ENCODE measurements at places on chromosomes 5 and 9. TPM values are rescaled to one million over a fixed set of nuclear protein-coding genes. Genes with fewer than 3 reads are reported as not detected.

- DNase-seq, result no peak
These were observed 787.3 kb upstream of the WWC1 start for GRCh38 chr5:167503926-167504720.

DNA sequence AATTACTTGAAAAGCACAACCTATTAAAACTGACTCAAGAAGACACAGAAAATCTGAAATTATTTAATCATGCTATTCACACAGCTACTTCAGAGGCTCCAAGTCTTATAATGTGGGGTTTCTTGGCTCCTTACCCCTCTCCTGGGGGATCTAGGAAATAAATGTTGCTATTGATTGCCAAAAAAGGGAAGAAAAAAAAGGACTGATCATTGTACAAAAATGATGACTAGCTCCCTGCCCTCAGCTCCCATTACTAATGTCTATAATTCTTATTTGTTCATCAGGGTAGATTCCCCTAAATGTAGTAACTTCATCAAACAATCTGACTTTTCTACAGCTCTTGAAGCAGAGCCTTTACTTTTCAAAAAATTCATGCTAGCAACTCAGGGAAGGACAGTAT lies 3.3 kb upstream of the SMC5 start:
- no peak for DNase-seq

GRCh38 chr5:103232393-103232999 lies 26.1 kb upstream of the MACIR start:
- no peak for DNase-seq

- no peak for DNase-seq
These were observed 148.2 kb downstream of the TLE4 start for GRCh38 chr9:79719989-79720388.

DNA sequence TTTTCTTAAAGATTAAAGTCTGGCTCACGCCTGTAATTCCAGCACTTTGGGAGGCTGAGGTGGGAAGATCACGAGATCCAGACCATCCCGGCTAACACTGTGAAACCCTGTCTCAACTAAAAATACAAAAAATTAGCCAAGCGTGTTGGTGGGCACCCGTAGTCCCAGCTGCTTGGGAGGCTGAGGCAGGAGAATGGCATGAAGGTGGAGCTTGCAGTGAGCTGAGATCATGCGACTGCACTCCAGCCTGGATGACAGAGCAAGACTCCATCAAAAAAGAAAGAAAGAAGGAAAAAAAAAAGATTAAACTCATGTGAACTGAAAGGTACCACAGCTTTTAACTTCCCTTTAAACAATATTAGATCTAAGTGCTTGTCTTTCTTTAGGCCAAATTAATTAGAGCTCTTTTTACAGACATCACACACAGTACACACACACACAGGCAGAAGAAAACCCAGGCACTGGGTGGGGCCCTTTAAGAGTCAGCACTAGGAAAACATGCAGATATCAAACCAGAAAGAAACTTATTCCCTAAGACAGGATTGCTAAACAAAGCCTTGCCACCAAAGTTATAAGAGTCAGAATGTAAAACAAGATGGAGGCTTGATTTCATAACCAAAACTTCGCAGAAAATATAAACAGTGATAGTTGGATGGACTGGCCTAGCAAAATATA lies 29.3 kb upstream of the UHRF2 start:
- DNase-seq, result peak; percentile 24

DNA sequence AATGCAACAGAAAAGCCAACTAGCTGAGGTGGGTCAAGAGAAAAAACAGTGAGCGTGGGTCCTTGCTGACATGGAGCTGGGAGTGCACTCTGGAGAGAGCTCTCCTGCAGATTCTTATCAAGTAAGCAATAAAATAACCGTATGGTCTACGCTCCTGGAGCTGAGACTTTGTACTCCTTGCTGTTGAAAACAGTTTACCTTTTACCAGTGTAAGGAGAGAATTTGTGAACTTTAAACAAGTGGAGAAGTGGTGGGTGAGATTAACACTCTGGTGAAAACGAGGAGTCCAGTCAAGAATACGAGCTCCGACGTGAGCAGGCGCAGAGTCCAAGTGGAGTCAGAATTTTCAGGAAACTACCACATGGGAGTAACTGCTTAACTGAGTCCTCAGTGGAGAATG lies 156.1 kb upstream of the ERCC6L2 start:
- no peak for DNase-seq

- no peak for DNase-seq
These were observed 47.7 kb upstream of the BOD1 start for GRCh38 chr5:173664154-173664526.

GRCh38 chr9:85600675-85601263 lies 141.0 kb downstream of the AGTPBP1 start:
- DNase-seq, result no peak

GRCh38 chr5:103785569-103785968 lies 223.0 kb upstream of the NUDT12 start:
- DNase-seq, result no peak

DNA sequence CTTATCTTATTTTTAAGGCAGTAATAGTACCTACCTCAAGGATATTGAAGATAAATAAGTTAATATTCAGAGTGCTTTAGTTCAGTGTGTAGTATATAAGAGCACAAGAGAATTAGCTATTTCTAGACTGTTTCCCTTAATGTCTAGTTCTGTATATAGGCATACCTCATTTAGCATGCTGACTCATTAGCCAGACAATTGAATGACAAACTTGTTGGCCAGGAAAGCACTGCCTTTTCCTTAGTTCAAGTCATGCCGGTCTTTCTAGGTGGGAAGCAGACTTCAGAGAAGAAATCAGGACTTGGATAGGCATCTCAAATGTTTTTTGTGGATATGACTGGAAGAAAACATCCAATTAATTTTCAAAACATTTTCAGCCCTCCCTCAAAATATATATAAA lies 3.2 kb upstream of the FBXO4 start:
- DNase-seq, result no peak

- no peak for DNase-seq
These were observed 160.3 kb upstream of the PTPRD start for GRCh38 chr9:10773136-10773535.

- peak; percentile 88 for DNase-seq
These were observed 38.3 kb downstream of the RECK start for GRCh38 chr9:36074870-36075532.

DNA sequence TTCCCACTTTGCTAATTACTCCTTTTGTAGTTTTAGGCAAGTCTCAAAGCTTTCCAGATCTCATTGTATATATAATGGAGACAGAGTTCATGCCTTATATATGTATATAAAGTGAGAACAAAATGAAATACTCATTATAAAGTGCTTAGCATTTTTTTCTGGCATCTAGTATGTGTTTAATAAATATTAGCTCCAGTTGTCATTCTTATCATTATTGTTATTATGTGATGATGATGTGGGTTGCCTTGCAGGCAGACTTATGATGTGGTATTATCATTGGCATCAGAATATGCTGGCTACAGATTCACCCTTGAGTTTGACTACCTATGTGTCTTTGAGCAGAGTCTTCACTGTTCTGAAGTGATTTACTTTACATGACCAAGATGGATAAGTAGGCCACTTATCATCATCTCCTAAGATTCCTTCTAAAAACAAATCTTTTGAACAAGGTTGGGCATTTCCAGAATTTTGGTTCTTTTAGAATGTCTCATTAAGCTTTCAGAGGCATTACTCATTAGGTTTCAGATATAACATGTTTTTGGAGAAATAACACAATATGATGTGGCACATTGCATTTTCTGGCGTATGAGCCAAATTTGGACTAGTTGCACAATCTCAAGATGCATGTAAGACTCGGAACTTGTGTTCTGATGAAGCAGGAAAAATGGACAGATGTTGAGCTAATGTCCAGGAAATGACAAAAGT lies 145.6 kb upstream of the TNC start:
- no peak for DNase-seq

GRCh38 chr9:130608554-130609134 lies 29.3 kb downstream of the FUBP3 start:
- DNase-seq, result no peak

GRCh38 chr9:98727428-98727827 lies 18.7 kb upstream of the GABBR2 start:
- DNase-seq, result no peak

GRCh38 chr9:124929464-124929863 lies 11.4 kb downstream of the GOLGA1 start:
- DNase-seq, result no peak

DNA sequence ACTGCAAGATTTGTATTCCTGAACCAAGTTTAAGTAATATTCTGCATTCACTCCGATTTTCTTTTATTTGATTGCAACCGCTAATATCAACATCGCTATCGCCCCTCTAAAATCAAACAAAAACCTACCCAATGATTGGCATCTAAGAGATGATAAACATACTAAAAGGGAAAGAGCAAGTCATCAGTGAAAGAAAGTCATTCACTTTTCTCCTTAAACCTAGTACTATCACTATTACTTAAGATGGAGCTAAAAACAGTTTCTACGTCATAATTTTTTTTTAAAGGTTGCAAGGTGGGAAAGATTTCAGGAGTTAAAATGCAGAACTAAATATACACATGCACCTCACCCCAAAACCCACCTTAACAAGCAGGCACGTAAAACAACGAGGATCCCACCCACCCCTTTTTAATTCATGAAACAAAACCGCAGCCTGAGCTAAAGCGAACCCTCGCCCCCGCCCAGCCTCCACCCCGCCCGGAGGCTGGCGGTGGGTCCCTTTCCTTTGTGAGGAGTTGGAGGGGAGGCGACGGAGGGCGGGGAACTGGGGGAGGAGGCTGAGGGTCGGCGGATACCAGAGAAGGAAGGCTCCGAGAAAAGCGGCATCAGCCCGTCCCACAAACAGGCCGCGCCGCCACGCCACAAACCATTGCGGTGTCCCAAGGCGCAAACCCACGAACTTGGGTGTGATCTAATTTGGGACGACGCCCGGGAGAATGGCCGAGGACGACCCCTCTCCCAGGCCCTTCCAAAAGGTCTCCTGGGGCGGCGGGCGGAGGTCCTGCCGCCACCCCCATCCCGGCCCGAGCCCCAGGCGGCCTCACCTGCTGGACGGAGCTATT lies 861 bp downstream of the UBQLN1 start:
- DNase-seq, result no peak

- no peak for DNase-seq
These were observed 7.9 kb upstream of the NDUFS4 start for GRCh38 chr5:53552561-53552960.

DNA sequence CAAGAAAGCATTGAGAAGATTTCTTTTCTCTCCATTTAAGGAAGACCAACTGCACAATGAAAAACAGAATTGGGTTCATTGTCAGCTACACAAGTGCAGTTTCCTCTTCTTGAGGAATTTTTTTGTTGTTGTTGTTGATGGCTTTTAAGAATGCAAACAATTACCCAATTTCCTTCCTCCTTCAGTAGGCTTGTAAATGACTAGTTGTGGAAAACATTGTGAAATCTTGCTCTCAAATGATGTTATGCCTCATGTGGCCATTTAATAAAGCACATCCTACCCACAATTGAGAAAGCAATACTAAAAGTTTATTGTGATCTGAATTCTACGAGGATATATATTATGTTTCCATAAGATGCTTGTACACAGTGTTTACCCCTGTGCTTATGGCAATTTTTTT lies 171.6 kb downstream of the FAM174A start:
- DNase-seq, result no peak

DNA sequence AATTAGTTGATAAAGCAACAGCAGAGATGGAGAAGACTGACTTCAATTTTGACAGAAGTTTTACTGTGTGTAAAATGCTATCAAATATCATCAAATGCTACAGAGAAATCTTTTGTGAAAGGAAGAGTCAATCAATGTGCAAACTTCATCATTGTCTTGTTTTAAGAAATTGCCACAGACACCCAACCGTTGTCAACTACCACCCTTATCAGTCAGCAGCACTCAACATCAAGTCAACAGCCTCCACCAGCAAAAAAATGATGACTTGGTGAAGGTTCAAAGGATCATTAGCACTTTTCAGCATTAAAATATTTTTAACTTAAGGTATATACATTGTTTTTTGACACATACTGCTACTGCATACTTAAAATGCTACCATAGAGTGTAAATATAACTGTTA lies 888.8 kb downstream of the CDH18 start:
- no peak for DNase-seq

Gene DND1
- polyA plus RNA-seq, result 0.14 TPM

Gene TAL2
- not detected for polyA plus RNA-seq

Gene AFAP1L1
- 2.6 TPM for polyA plus RNA-seq

Gene CACNA1B
- polyA plus RNA-seq, result 0.01 TPM

Gene NRG2
- 0.02 TPM for polyA plus RNA-seq

Gene C9orf153
- polyA plus RNA-seq, result 0.30 TPM

Gene CAVIN4
- 0.71 TPM for polyA plus RNA-seq

Gene MARCOL
- polyA plus RNA-seq, result not detected

Gene TRIM36
- polyA plus RNA-seq, result 0.06 TPM

Gene PITX1
- polyA plus RNA-seq, result 72.1 TPM

Gene PCDHB11
- 0.25 TPM for polyA plus RNA-seq

Gene PPP3R2
- polyA plus RNA-seq, result not detected

Gene FOXD4
- not detected for polyA plus RNA-seq

Gene FCN2
- polyA plus RNA-seq, result not detected

All from AG04450 (cell line).